Stimulated activated CD4-positive, alpha-beta T cell treated with anti-CD3 and anti-CD28 coated beads, Interleukin-15, amount 100 ng/mL, for 24 hours (primary cell): ENCODE measurements at places on chromosomes 12 and 14.
A peak's percentile ranks its signal among the peaks of the same experiment; 100 is the strongest.

- no peak for DNase-seq
Observed at GRCh38 chr14:88430976-88431375, 45.5 kb downstream of the SPATA7 start.

DNA sequence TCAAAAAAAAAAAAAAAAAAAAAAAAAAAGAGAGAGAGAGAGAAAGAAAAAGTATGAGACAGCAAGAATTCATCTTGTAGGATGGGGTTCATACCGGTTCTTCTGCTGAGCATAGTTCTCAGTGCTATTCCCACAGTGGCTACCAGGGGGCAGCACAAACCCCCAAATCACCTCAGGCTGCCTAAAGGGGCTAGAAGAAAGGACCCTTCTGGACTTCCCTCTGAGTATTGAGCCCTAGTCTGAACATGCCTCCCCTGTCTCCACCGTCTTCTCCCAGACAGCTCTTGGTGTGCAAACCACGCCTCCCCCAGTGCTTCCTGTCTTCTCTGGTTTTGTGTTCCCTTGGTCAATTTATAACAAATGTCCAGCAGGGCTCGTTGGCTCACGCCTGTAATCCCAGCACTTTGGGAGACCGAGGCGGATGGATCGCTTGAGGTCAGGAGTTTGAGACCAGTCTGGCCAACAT lies 31.3 kb upstream of the SMUG1 start:
- DNase-seq, result peak; percentile 72

GRCh38 chr12:66717036-66717673 lies 38.3 kb upstream of the GRIP1 start:
- no peak for DNase-seq

DNA sequence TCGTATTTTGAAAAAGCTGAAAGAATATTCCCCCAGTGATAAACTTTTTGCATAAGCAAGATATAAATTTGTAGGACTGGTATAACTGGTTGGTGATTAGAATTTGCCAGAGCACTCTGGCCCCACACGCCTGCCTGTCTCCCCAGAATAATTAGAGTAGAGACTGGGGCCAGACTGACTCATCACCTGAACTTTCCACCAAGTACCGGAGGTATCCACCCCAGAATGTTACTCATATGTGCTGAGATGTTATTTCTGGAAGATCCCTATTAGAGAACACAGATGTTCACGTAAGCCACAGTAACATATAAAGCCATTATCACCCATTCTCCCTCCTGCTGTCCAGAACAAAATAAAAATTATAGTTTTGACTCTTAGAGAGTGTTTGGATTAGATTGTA lies 49.5 kb upstream of the PIWIL1 start:
- no peak for DNase-seq

- no peak for DNase-seq
Observed at GRCh38 chr14:80636071-80636470, 305.5 kb downstream of the CEP128 start.

- no peak for DNase-seq
Observed at GRCh38 chr14:88321692-88322503, 1.2 kb downstream of the KCNK10 start.

GRCh38 chr12:15575671-15576541 lies 213.3 kb downstream of the EPS8 start:
- DNase-seq, result no peak
